ENCODE measurements at places on chromosomes 7 and 10.
A peak's percentile ranks its signal among the peaks of the same experiment; 100 is the strongest.

DNA sequence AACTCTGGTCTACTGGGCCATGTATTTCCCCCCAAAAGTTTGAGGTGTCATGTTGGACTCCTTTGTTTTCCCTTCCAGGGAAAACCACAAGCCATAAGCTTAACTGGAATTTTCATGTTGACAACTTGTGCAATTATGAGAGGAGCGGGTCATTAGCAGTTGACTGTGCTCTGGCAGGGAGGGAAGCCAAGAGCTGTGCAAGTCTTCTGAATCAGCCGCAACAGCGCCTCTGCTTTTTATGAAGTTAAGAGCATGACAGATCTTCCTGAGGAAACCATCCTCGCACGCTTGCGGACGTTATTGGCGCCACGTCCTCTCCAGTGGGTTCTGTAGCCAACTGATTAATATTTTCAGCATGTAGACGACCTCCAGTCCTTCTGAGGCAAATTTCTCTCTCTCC is 148.7 kb upstream of the MKI67 start:
- no peak for DNase-seq

DNA sequence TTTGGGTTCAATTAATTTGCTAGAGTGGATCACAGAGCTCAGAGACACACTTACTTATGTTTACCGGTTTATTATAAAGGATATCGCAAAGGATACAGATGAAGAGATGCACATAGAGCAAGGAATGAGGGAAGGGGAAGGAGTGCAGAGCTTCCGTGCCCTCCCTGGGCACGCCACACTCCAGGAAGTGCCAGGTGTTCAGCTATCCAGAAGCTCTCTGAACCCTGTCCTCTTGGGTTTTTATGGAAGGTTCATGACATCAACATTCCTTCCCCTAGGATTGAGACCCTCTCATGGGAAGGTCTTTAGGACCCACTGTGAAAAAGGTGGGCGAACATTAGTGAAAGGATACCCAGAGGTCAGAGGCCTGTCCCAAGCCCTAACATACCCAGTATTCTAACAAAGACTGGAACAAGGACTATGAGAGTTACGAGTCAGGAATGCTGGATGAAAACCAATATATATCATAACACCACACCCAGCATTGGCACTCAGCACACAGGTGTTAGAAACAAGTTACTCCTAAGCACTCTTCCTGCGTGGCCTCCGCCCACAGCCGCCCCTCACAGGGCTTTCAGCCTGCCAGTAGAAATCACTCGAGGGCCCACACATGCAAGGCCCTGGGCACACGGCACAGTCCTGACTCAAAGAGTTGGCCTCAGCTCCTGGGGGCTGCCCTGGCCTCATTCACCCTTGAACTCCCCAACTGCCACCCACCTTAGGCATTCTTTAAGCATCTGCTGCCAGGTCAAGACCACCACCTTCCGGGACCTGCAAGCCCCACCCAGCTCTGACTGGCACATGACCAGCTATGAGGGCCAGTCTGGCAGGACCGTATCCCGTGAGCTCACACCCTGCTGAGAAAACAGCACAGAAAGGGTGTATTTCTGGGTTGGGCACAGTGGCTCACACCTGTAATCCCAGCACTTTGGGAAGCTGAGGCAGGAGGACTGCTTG is 5.6 kb upstream of the AIFM2 start:
- no peak for DNase-seq

DNA sequence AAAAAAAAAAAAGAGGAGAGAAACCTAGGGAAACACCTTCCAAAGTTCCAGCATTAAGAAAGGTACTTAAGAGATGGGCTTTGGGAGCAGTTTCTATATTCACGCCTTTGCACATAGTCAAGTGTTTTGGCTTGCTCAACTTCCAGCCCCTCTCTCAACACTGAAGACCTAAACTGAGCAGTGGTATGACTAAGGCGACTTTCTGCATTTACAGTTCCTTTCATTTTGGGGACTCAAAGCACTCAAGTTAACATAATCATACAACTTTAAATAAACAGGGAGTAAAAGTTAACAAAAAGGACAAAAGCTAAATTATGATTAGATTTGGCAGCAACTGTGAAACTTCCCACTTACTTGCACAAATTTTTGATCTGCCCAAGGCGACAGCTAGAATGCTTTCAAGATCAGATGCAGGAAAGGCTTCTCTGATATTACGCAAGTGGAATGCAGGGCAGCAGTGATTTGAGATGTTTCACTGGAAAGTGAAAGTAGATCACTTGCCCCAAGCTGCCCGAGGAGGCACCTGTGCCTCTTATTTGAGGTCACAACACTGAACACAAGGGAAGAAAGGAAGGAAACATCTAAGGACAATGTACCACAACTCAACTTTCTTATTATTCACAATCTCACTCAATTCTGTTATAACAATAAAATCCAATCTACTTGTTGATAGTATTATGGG is 199.5 kb downstream of the SKAP2 start:
- no peak for DNase-seq

DNA sequence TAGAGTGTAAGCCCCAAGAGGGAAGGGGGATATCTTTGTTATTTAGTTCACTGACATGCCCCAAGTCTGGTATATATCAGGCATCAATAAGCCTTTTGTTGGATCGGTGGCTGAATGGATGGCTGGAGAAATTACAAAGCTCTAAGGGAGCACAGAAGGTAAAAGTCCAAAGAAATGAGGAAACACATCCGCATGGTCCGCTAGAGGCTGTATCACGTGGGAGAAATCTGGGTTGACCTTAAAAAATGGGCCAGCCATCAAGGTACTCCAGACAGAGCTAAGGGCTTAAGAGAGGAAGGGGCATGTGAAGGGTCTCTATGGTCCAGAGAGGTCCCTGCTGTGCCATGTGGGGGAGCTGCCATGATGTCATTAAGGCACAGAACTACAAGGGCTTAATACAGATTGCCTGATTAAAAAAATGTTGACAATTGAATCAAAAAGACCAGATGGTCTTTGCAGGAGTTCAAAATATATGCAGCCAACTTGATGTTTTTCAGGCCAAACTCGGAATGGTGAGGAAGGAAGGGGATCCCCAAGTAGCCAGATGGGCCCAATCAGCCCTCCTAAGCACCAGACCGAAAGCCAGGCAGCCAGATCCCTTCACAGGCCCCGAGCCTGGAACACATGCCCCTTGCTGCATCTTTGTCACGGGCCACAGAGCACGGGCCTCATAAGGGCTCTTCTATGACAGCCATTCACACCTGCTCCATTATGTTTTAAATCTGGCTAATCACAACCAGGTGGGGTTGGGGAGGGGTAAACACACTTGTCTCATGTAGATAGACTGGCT is 31.9 kb downstream of the SCRN1 start:
- DNase-seq: peak; percentile 86

DNA sequence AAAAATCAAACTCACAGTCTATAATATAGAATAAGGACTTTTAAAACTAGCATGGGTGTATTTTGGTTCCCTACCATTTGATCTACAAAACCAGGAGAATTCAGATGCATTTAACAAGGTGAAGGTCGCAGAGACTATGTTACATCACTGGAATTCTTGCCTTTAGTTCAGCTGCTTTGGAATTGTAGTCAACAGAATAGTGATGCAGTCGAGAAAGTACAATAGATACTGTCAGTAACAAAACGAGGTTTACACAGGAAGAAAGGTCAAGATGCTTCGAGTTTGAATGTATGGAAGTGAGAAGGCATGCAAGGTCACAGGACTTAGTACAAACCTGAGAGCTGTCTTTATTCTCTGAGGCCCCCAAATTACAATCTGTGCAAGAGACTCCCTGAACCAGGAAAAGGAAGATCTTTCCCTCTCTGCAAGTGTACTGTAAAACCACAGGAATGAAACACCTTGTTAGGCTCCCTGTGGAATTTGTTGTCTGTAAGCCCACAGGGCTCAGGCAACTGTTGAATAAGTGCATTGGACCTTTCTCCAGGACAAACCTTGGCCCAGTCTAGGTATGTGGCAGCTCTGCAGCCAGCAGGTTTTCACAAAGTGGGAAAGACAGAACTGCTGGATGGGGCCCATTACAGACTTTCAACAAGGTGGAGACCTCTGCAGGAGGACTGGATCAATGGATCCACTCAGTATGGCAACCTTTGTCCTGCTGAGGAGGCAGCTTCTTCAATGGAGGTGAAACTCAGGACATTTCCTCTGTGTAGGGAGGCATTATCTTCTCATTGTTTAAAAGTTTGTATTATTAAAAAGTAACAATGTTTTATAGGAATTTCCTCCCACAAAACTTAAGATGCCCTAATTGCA is 101.1 kb upstream of the GSDME start:
- DNase-seq: no peak

GRCh38 chr10:66045859-66046258 is 880.0 kb upstream of the LRRTM3 start:
- no peak for DNase-seq

GRCh38 chr10:95988702-95989101 is 54.7 kb upstream of the CCNJ start:
- no peak for DNase-seq
